ENCODE measurements at places on chromosomes 1 and 21. TPM values are rescaled to one million over a fixed set of nuclear protein-coding genes. Genes with fewer than 3 reads are reported as not detected.

DNA sequence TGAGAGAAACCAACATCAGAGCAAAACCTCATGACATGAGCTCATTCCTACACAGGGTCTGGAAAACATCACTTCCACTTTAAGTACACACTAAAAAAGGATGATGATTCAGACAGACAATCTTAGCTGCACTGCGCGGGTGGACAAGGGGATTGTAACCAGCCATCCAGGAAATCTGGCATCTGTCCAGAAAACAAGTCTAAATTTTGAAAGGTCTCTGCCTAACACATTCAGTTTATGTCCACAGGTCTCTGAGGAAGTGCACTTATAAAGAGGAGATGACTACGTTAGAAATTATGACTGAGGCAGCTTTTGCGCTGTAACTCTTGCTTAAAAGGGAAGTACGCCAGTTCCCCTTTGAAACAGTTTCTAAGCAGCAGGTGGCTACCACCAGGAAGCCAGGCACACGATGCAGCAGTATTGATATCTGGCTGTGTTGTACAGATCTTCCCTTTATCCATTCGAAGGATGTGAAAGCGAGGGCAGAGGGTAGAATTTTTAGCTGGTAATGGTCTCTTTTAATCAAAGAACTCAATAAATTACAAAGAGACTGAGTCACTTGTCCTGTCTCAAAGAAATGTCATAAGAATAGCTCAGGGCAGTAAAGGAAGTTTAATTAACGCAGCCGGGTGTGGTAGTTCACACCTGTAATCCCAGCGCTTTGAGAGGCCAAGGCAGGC is 128.0 kb downstream of the SETD4 start:
- no peaks in the 10 kb centered on the region for H3K4me1 ChIP-seq
- H3K27ac ChIP-seq: peak overlapping the region; percentile 44
- peak; percentile 72 for DNase-seq
- H3K4me3 ChIP-seq: no peak overlapping the region
- no peaks in the 10 kb centered on the region for H3K27me3 ChIP-seq

GRCh38 chr21:34900376-34900775 is 148.7 kb downstream of the RUNX1 start:
- no peaks in the 10 kb centered on the region for H3K36me3 ChIP-seq
- H3K4me1 ChIP-seq: no peaks in the 10 kb centered on the region
- H3K27ac ChIP-seq: no peak overlapping the region
- no peak for DNase-seq
- no peak overlapping the region for H3K4me3 ChIP-seq

- H3K4me3 ChIP-seq: no peak overlapping the region
- no peak for DNase-seq
- no peaks in the 10 kb centered on the region for H3K36me3 ChIP-seq
- no peaks in the 10 kb centered on the region for H3K27me3 ChIP-seq
These were observed 69.3 kb downstream of the KCTD3 start for GRCh38 chr1:215636258-215636965.

DNA sequence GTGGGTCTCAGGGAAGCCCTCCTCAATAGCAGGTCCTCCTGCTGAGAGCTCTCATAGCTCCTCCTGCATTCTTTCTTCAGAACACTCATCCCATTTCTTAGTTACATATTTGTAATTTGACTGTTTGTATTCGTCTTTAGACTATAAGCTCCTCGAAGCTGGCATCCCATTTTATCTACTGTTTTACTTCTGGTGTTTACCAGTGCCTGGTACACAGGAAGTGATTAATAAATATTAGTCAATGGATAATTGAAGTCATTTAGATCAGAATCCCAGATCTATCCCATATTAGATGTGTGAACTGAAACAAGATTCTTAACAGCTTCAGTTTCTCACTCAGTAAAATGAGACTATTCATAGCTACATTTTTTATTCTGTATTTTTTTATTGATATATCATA is 88.7 kb downstream of the PLPP3 start:
- H3K4me1 ChIP-seq: peaks cover 5% of the 10 kb centered on the region
- H3K36me3 ChIP-seq: peaks cover 18% of the 10 kb centered on the region
- no peaks in the 10 kb centered on the region for H3K27me3 ChIP-seq
- no peak for DNase-seq

DNA sequence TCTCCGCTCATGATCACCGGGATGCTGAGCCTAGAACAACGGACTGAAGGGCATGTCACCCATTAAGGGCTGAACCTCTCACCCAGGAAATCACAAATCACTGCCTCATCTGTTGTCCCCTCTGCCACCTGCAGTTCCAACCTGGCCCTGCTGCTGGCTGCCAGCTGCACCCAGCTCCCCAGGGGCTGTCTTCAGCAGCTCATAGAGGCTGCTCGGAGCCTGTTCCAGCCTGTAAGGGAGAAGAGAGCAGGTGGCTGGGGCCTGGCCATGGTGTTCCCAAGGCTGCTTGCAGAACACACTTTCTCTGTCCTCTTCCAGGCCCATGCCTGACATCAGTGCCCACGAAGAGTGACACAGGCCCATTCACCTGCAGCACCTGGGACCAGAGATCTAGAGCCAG is 44.5 kb upstream of the DISP3 start:
- DNase-seq: no peak
- no peak overlapping the region for H3K4me3 ChIP-seq
- H3K4me1 ChIP-seq: no peaks in the 10 kb centered on the region
- H3K27ac ChIP-seq: no peak overlapping the region
- H3K36me3 ChIP-seq: no peaks in the 10 kb centered on the region
- H3K27me3 ChIP-seq: no peaks in the 10 kb centered on the region

GRCh38 chr1:59541161-59541560 is 244.3 kb downstream of the FGGY start:
- H3K27me3 ChIP-seq: no peaks in the 10 kb centered on the region
- H3K36me3 ChIP-seq: no peaks in the 10 kb centered on the region
- no peak for DNase-seq

GRCh38 chr1:94949681-94950661 is 23.1 kb upstream of the CNN3 start:
- H3K4me1 ChIP-seq: no peaks in the 10 kb centered on the region
- H3K27me3 ChIP-seq: no peaks in the 10 kb centered on the region
- H3K36me3 ChIP-seq: no peaks in the 10 kb centered on the region
- H3K4me3 ChIP-seq: no peak overlapping the region
- no peak for DNase-seq

DNA sequence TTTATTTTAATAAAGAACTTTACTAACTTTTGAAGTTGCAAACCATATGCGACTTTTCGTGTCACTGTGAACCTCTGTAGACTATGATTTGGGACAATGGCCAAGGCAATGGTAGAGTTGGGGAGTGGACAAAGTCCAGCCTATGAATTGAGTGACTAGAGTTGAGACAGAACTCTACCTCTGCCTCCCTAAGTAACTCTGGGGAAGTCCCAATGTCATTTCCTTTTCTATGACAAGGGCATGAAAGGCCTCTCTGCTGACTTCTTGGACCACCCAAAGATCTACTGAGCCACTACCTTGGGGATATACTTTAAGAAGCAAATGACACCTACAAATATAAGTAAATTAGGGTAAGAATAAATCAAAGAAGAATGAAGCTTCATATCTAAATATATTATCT is 19.3 kb downstream of the BEND5 start:
- no peaks in the 10 kb centered on the region for H3K4me1 ChIP-seq
- H3K36me3 ChIP-seq: peaks cover 19% of the 10 kb centered on the region
- H3K4me3 ChIP-seq: no peak overlapping the region

DNA sequence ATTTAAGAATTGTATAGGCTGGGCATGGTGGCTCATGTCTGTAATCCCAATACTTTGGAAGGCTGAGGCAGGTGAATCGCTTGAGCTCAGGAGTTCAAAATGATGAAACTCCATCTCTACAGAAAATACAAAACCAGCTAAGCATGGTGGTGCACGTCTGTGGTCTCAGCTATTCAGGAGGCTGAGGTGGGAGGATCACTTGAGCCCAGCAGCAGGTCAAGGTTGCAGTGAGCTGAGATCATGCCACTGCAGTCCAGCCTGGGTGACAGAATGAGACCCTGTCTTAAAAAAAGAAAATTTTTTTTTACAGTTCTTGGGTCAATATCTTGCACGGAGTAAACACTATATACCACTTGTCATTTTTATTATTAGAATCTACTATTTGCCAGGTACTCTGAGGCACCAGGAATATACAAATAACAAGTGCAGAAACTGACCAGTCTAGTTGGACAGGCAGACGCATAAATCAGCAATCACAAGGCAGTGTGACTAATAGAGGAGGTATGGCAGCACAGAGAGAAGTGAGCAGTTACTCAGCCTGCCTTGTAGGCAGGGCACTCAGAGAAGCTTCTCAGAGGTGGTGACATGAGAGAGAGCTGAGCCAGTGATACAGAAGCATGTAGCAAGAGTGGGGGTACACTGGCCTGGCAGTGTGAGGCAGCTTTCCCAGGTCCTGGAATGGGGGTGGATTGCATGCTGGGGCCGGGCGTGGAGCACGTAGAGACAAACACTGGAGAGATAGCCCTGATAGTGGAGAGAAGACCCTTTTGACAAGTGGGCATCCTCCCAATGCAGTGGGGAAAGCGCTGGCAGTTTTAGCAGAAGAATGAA is 8.0 kb downstream of the PHLDA3 start:
- no peaks in the 10 kb centered on the region for H3K27me3 ChIP-seq
- peak overlapping the region; percentile 97 for H3K27ac ChIP-seq
- peaks cover 16% of the 10 kb centered on the region for H3K36me3 ChIP-seq
- peak; percentile 66 for DNase-seq

DNA sequence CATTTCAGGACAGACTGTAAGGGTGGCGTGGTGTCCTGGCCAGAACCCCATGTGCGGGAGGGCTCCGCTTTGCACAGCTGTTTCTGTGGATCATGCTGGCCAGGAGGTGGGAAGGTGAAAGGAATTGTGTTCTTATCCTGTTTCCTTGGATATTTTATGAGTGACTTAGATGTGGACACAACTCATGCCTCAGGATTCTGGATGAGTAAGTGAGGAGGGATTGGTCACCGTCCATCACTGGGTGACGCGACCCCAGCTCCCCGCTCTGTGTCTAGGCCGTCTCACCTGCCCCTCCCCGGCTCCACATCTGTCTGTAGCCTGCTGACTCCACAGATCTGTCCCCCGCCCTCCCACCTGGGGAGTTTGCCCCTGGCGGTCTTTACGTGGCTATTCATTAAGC is 48.8 kb downstream of the PIK3CD start:
- no peaks in the 10 kb centered on the region for H3K36me3 ChIP-seq
- no peaks in the 10 kb centered on the region for H3K4me1 ChIP-seq
- no peak overlapping the region for H3K4me3 ChIP-seq

DNA sequence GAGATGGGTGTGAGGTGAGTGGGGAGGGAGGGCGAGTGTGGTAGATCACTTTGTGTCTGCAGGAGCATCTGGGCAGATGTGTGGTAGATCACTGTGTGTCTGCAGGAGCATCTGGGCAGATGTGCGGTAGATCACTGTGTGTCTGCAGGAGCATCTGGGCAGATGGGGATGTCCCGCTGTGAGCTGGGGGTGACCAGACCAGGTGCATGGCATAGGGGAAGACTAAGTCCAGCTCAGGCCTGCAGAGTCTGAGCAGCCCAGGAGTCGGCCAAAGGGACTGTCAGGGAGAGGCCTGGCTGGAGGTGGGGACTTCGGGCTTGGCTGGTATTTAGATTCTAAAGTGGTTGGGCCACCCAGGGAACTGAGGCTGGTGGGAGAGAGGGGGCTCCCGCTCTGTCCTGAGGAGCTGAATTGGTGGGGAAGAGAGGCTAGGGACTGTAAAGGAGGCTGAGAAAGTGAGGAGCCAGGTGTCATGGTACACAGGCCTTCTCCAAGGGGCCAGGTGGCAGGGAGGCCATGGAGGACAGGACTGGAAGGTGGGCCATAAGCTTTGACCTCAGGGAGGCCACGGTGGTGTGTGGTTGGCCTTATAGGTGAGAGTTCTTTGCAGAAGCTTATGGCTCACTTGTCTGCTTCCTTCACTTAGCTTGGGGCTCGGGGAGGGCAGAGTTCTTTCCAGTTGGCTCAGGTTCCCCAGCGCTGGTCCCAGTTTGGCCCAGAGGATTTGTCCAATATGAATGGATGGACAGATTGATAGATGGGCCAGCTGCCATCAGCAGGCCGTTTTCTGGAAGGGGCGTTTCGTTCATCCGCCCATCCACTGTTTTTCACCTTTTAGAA is 15.6 kb downstream of the ZNF362 start:
- DNase-seq: no peak
- H3K4me1 ChIP-seq: peaks cover 55% of the 10 kb centered on the region
- peak overlapping the region; percentile 36 for H3K27ac ChIP-seq
- H3K36me3 ChIP-seq: peaks cover 27% of the 10 kb centered on the region
- H3K4me3 ChIP-seq: no peak overlapping the region

GRCh38 chr1:176384841-176385240 is 78.1 kb upstream of the PAPPA2 start:
- H3K27me3 ChIP-seq: no peaks in the 10 kb centered on the region
- H3K4me3 ChIP-seq: no peak overlapping the region
- no peak overlapping the region for H3K27ac ChIP-seq
- DNase-seq: no peak

- H3K4me3 ChIP-seq: no peak overlapping the region
- no peaks in the 10 kb centered on the region for H3K27me3 ChIP-seq
- no peaks in the 10 kb centered on the region for H3K4me1 ChIP-seq
These were observed 22.5 kb downstream of the PKP1 start for GRCh38 chr1:201305815-201306214.

DNA sequence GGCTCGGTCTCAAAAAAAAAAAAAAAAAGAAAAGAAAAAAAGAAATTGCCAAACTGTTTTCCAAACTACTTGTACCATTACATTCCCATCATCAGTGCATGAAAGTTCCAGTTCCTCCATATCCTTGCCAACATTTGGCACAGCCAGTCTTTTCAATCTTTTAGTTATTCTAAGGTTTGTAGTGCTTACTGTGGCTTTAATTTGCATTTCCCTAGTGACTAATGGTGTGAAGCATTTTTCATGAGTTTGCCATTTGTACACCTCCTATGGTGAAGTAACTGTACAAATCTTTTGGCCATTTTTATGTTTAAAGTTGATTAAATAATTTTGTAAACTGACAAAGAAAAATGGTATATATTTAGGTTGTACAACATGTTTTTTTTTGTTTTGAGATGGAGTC is 70.7 kb downstream of the DEGS1 start:
- no peak for DNase-seq
- H3K4me1 ChIP-seq: no peaks in the 10 kb centered on the region
- no peak overlapping the region for H3K4me3 ChIP-seq
- H3K27ac ChIP-seq: no peak overlapping the region

- no peaks in the 10 kb centered on the region for H3K36me3 ChIP-seq
- H3K27ac ChIP-seq: peak overlapping the region; percentile 53
- DNase-seq: no peak
- no peaks in the 10 kb centered on the region for H3K27me3 ChIP-seq
These were observed 142.9 kb downstream of the TIAM1 start for GRCh38 chr21:31201144-31201543.

GRCh38 chr21:36524477-36524876 is 44.6 kb upstream of the CLDN14 start:
- no peaks in the 10 kb centered on the region for H3K27me3 ChIP-seq
- H3K36me3 ChIP-seq: no peaks in the 10 kb centered on the region
- DNase-seq: no peak
- H3K27ac ChIP-seq: no peak overlapping the region
- no peak overlapping the region for H3K4me3 ChIP-seq
- no peaks in the 10 kb centered on the region for H3K4me1 ChIP-seq

GRCh38 chr1:62012836-62013235 is 181.8 kb upstream of the L1TD1 start:
- H3K27ac ChIP-seq: peak overlapping the region; percentile 43
- no peak overlapping the region for H3K4me3 ChIP-seq
- no peaks in the 10 kb centered on the region for H3K36me3 ChIP-seq
- no peaks in the 10 kb centered on the region for H3K4me1 ChIP-seq
- no peak for DNase-seq

CDC42 gene
- 111 TPM for total RNA-seq

MARK1 gene
- 11.6 TPM for total RNA-seq

PRAMEF9 gene
- total RNA-seq: not detected

FMO3 gene
- 6.0 TPM for total RNA-seq

ADAMTS5 gene
- total RNA-seq: 27.5 TPM

MIXL1 gene
- total RNA-seq: not detected

MEX3A gene
- total RNA-seq: 1.3 TPM

NMNAT2 gene
- 0.53 TPM for total RNA-seq

Data from ascending aorta (tissue), 2 donors.